ENCODE measurements at places on chromosomes 4 and X. TPM values are rescaled to one million over a fixed set of nuclear protein-coding genes. Genes with fewer than 3 reads are reported as not detected.

- H3K4me3 ChIP-seq = no peak overlapping the region
- H3K36me3 ChIP-seq = no peaks in the 10 kb centered on the region
- DNase-seq = no peak
- H3K27ac ChIP-seq = no peak overlapping the region
Observed at GRCh38 chr4:172985552-172985951, 183.1 kb upstream of the GALNT7 start.

Gene HMGB3
- 2.4 TPM for total RNA-seq

- no peaks in the 10 kb centered on the region for H3K4me1 ChIP-seq
- no peak overlapping the region for H3K27ac ChIP-seq
- no peak overlapping the region for H3K4me3 ChIP-seq
- H3K36me3 ChIP-seq = no peaks in the 10 kb centered on the region
Observed at GRCh38 chr4:10041036-10041435, 19.7 kb upstream of the SLC2A9 start.

DNA sequence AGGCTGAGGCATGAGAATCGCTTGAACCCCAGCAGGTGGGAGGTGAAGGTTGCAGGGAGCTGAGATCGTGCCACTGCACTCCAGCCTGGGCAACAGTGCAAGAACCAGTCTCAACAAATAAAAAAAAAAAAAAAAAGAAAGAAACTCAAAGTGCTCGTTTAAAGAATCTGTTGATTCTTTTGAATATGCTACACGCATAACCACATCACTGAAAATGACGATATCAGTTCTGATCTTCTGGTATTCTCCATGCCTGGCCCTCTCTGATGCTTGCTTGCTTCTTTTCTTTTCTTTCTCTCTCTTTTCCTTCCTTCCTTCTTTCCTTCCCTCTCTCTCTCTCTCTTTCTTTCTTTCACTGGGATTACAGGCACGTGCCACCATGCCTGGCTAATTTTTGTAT lies 7.3 kb downstream of the AVPR2 start:
- no peaks in the 10 kb centered on the region for H3K36me3 ChIP-seq
- no peak for DNase-seq
- H3K4me3 ChIP-seq = no peak overlapping the region
- H3K27ac ChIP-seq = no peak overlapping the region
- H3K27me3 ChIP-seq = no peaks in the 10 kb centered on the region
- H3K4me1 ChIP-seq = no peaks in the 10 kb centered on the region

GRCh38 chr4:80713409-80713808 lies 317.1 kb upstream of the BMP3 start:
- no peak overlapping the region for H3K27ac ChIP-seq
- no peaks in the 10 kb centered on the region for H3K36me3 ChIP-seq
- H3K4me1 ChIP-seq = no peaks in the 10 kb centered on the region
- no peak overlapping the region for H3K4me3 ChIP-seq
- H3K27me3 ChIP-seq = no peaks in the 10 kb centered on the region

DNA sequence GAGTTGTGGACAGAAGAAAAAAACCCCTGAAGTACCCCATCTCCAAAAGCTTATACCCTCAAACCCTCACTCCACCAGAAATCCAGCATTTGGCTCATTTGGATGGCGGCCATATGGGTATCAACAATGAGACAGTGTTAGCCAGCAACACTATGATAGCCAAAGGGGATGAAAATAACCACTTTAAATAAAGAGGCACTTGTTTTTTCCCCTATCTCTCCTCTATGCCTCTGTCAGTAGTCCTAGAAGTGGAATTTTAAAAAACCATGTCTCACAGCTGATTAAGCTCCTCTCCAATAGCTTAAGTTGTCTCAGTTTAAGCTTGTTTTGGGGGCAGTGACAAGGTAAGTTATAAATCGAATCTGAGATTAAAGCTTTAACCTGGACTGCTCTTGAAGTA lies 124.0 kb downstream of the MOSPD2 start:
- no peak for DNase-seq
- no peaks in the 10 kb centered on the region for H3K27me3 ChIP-seq
- no peaks in the 10 kb centered on the region for H3K36me3 ChIP-seq
- no peak overlapping the region for H3K4me3 ChIP-seq
- no peak overlapping the region for H3K27ac ChIP-seq
- no peaks in the 10 kb centered on the region for H3K4me1 ChIP-seq

GRCh38 chr4:174107746-174108354 lies 175.6 kb downstream of the FBXO8 start:
- H3K36me3 ChIP-seq = no peaks in the 10 kb centered on the region
- no peak for DNase-seq
- H3K4me1 ChIP-seq = no peaks in the 10 kb centered on the region
